ENCODE measurements at places on chromosomes 12 and 14.

GRCh38 chr14:64388533-64389285 lies 556 bp downstream of the MTHFD1 start:
- no peak for DNase-seq

DNA sequence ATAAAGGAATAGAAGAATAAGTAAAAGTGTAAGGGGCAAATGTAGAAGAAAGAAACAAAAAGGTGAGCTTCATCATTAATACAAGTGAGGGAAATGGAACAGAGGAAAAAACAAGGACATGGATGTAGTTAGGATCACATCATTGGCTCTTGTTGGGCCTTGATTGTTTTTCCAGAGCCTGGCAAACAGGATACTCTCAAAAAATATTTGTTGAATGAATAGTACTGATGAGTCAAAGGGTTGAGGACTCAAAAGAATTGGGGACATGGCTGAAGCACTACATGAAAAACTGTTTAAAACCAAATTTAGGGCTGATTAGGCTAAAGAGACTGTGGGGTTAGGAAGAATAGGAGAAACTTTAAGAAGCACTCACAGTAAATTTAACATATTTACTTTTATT lies 11.4 kb upstream of the SRP54 start:
- no peak for DNase-seq

DNA sequence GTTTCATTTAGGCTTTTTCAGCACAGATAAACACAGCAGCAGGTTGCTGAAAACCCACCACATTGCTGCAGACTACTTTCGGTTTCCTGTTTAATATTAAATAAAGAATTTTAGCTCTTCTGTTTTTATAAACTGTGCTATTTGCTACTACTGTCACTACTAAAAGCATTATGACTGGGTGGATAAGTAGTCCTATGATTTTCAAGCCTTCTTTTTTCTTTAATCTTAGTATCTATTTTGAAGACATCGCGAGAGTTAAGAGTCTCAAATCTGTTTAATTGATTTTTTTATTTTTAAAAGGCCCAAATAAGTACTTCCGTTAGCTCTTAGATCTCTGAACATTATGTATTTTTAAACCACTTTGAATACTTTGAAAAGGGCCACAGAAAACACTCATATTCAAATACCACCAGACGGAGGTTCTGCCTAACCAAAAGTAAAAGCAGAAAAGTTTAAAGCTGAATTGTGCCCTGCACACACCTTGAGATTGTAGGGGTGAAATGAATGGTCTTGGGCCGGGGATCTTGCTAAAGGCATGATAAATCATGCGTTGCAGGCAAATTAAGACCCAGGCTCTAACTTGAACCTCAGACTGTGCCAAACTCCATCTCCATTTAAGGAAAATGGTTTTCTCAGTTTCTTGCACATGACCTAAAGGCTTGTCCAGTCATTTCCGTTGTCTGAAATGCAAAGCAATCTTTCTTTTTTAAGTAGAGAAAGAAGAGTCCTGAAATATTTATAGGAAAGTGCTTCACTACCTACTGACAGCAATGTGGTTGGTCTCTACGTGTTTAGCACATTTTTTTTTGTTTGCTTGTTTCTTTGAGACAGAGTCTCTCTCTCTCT lies 13.6 kb upstream of the FOXN3 start:
- DNase-seq: peak; percentile 23

DNA sequence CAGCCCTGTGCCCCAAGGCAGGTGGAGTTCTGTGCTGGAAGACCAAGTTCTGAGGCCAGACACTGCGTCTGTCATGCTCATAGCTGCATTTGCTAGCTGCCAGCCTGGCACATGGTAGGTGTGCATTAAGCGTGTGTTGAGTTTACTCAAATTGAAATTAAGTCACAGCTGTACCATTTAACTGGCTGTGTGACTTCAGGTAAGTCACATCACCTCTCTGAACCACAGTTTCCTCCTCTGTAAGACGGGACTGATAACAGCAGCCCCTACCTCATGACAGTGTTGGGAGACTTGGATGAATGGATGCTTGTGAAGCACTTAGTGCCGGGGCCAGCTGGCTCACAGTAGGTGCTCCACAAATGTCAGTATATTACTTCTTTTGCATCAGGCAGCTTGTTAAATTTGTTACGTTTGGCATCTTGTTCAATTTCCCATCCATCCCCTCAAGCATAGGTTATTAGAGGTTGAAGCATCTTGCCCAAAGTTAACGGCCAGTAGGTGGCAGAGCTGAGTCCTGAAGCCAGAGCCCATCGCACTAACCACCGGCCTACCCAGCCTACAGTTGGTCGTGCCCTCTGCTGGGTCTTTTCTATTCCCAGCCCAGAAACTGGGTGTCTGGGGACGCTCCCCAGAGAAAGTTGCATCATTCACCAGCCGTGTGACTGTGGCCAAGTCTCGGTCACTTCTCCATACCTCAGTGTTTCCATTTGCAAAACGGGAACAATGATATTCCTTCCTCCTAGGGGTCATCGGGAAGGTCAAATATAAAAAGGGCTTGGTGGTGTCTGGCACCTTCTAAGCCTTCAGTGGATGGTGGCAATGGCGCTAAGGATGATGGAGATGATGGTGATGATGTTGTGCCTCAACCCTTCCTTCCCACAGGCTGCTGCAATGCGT lies 4.5 kb downstream of the DAO start:
- peak; percentile 75 for DNase-seq

GRCh38 chr12:132023658-132024057 lies 73.9 kb downstream of the EP400 start:
- DNase-seq: no peak

GRCh38 chr14:59305836-59306555 lies 117.5 kb downstream of the DAAM1 start:
- DNase-seq: no peak

DNA sequence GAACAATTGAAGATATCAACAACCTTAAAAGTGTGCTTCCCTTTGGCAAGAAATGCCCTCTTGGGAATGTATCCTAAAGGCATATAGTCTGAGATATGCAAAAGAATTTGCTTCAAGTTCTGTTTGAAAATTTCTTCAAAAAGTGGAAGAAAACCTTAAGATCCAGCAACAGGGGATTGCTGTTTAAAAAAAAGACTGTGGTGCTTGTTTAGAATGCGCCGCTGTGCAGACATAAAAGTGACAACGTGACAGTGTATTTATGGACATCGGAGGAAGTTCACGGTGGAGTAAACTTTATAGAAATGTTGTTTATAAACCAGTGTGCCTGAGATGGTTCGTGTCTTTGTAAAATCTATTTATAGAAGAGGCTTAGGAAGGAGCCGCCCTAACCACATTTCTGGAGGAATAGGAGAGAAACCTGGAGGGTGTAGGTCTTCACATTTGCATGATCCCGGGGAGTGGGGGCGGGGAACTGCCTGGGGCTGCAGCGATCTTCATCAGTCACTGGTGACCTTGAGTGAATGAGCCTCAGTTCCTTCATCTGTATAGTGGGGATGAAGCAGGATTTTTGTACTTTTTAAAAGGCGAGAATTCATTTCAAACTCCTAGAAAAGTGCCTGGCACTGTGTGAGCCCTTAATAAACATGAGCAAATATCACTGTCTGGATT lies 27.5 kb downstream of the ADGRD1 start:
- DNase-seq: no peak

GRCh38 chr14:20743556-20743955 lies 2.1 kb upstream of the EDDM3A start:
- no peak for DNase-seq

DNA sequence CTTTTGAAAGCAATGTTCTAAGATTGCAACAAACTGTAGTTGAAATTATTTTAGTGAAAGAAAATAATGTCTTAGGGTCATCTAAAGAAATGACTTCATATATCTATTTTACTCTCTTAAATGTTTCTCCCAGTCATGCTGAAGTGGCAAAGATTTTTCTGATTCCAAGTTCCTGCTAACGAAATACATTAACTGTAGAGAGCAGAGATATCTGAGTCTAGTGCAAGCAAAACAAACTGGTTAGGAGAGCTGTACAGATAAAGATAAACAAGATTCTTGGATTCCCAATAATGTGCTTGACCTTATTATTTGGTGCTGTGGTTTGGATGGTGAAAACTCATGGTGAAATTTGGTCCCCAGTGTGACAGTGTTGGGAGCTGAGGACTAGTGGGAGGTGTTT lies 199.9 kb upstream of the PWP1 start:
- DNase-seq: no peak

- DNase-seq: no peak
These were observed 31.0 kb downstream of the FOXN4 start for GRCh38 chr12:109277899-109278762.

- no peak for DNase-seq
These were observed 16.9 kb downstream of the CDK17 start for GRCh38 chr12:96383371-96383770.

- peak; percentile 91 for DNase-seq
These were observed at the start of gene UBC for GRCh38 chr12:124914392-124915238. Gene UBC (minus strand): TSS chr12:124914650. CDS start chr12:124913771, 879 bp downstream.

GRCh38 chr14:35747379-35747778 lies 61.7 kb downstream of the RALGAPA1 start:
- DNase-seq: no peak

DNA sequence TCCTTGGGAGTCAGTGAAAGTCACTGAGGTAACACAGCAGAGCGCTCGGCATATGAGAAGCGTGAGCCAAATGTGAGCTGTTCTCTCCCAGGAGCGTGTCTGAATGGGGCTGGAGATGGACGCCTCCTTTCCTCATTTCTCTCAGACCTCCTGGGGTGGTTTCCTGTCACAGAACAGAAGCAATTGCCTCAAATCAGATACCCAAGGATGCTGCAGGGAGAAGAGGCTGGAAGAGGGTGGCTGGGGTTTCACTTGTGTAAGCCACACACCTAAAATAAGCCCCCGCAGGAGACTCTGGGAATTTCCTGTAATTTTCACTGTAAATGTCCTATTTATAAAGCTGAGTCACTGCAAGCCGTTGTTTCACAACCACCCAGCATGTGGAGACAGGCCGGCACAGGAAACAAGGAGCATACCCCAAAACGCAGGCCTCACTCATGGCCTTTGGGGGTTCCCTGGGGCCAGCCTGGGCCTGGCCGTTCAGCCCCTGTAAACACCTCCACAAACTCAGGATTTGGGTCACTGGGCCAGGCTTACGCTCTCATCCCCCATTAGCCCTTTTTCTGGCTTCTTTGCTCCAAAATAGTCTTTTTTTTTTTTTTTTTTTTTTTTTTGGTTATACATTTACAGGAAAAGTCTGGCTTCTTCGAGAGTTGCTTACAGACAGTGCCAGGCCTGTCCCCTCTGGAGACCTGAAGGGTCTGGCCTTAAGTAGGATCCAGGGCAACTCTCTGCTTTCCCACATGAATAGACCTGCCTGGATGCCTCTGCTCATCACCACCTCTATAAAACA lies 55.3 kb downstream of the VCPKMT start:
- DNase-seq: peak; percentile 53
